Endodermal cell (in vitro differentiated cells): ENCODE measurements at places on chromosomes 1 and 21. TPM values are rescaled to one million over a fixed set of nuclear protein-coding genes. Genes with fewer than 3 reads are reported as not detected.

Gene OR2AK2
- not detected in 3 replicates for total RNA-seq

Gene FCRL4
- total RNA-seq, result not detected in 2 replicates

Gene BRINP3
- total RNA-seq, result not detected in 2 replicates

Gene PLXNA2
- 61.2 to 88.8 TPM (median 66.3 TPM) in 3 replicates for total RNA-seq

Gene RGS8
- 5.6 to 7.8 TPM (median 6.0 TPM) in 3 replicates for total RNA-seq

Gene P3H1
- 63.4 to 73.8 TPM (median 68.3 TPM) in 3 replicates for total RNA-seq

Gene LMX1A
- total RNA-seq, result 1.6 and 3.8 TPM in 2 replicates

Gene CACNA1E
- 3.9 to 5.8 TPM (median 4.2 TPM) in 3 replicates for total RNA-seq

Gene C1orf185
- not detected in 2 replicates for total RNA-seq

Gene SELE
- total RNA-seq, result not detected in 3 replicates

Gene AXDND1
- total RNA-seq, result 0.23 to 0.69 TPM (median 0.68 TPM) in 3 replicates

Gene AGT
- total RNA-seq, result not detected in 3 replicates

Gene GJA4
- 8.9 to 36.6 TPM (median 9.0 TPM) in 3 replicates for total RNA-seq

DNA sequence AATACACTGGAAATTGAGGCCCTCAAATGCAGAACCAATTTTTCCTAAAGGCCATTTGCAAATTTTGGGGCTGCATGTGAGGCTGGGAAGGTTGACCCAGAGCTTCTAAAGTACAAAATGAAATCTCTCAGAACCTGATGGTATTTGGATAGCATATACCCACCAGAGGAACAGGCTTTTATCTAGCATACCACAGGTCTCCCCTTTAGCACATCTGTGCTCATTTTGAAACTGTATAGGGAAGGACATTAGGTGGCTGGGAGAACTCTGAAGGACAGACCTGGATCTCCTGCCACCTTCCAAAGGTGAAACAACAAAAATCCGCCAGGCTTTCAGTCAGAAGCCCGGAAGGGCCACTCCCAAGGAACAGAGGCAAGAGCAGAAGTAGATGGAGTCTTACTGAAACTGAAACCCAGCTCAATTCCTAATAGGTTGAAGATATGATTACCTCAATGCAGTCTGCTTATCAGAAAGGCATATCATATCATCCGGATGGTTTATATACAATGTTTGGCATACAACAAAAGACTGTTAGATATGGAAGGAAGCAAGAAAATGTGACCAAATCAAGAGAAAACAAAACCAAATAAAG lies 11.6 kb downstream of the CD55 start:
- H3K27me3 ChIP-seq, result no peaks in the 10 kb centered on the region
- DNase-seq, result no peak
- no peak overlapping the region for H3K4me3 ChIP-seq
- no peaks in the 10 kb centered on the region for H3K4me1 ChIP-seq

DNA sequence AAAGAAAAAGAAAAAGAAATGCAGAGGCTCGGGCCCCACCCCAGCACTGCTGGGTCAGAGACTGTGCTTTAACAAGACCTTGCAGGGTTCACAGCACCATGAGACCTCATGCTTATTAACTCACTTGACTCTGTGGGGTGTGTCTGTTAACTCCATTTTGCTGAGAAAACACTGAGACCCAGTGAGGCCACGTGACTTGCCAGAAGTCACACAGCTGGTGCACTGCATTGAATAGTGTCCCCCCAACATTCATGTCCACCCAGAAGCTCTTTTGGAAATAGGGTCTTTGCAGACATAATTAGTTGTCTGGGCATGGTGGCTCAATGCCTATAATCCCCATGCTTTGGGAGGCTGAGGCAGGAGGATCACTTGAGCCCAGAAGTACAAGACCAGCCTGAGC lies 39.7 kb downstream of the CHD5 start:
- H3K27me3 ChIP-seq, result no peaks in the 10 kb centered on the region
- no peak overlapping the region for H3K27ac ChIP-seq
- DNase-seq, result no peak

GRCh38 chr1:19208710-19209438 lies 1.2 kb downstream of the UBR4 start:
- H3K4me3 ChIP-seq, result peak overlapping the region; percentile 95
- H3K36me3 ChIP-seq, result peaks cover 30% of the 10 kb centered on the region
- no peaks in the 10 kb centered on the region for H3K27me3 ChIP-seq
- peak overlapping the region; percentile 90 for H3K27ac ChIP-seq
- DNase-seq, result no peak
- H3K4me1 ChIP-seq, result peaks cover 5% of the 10 kb centered on the region

GRCh38 chr1:183871142-183871541 lies 66.2 kb downstream of the RGL1 start:
- H3K4me1 ChIP-seq, result peaks cover 8% of the 10 kb centered on the region
- H3K4me3 ChIP-seq, result no peak overlapping the region
- no peak overlapping the region for H3K27ac ChIP-seq
- H3K27me3 ChIP-seq, result peaks cover 11% of the 10 kb centered on the region
- no peak for DNase-seq
- H3K36me3 ChIP-seq, result no peaks in the 10 kb centered on the region

GRCh38 chr1:44842862-44843655 lies at the start of gene PTCH2:
TSS of gene PTCH2 (minus strand) at chr1:44843253. CDS start at chr1:44842932, 321 bp downstream.
- DNase-seq, result peak; percentile 94
- H3K27ac ChIP-seq, result no peak within 1 kb of the TSS
- peaks cover 7% of the 10 kb centered on the region for H3K27me3 ChIP-seq
- no peaks in the 10 kb centered on the region for H3K36me3 ChIP-seq

- H3K4me1 ChIP-seq, result peaks cover 12% of the 10 kb centered on the region
- peaks cover 1% of the 10 kb centered on the region for H3K36me3 ChIP-seq
- H3K4me3 ChIP-seq, result no peak overlapping the region
These were observed 110.5 kb upstream of the COA6 start for GRCh38 chr1:234262754-234263105.

GRCh38 chr1:190699165-190699564 lies 221.5 kb upstream of the BRINP3 start:
- H3K36me3 ChIP-seq, result no peaks in the 10 kb centered on the region
- no peaks in the 10 kb centered on the region for H3K27me3 ChIP-seq
- no peak overlapping the region for H3K4me3 ChIP-seq
- H3K4me1 ChIP-seq, result no peaks in the 10 kb centered on the region

DNA sequence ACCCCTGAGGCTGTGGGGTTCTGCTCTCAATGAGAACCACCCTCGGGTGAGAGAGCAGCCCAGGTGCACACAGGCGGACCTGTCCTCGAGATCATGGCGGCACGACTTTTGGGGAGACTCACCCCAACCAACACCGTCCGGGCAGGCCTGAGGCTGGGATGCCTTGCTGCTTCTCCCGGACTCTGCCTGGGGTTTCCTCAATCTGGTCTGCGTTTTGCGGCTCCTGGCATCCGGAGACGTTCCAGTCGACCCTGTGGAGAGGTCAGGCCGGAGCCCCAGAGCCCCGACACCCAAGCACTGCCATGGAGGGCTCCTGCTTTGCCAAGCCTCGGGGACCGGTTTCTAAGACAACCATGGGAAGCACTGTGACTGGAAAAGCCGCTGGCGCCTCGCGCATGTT lies 3879.7 kb downstream of the SRGAP2C start:
- H3K4me1 ChIP-seq, result no peaks in the 10 kb centered on the region
- H3K27me3 ChIP-seq, result no peaks in the 10 kb centered on the region
- no peak overlapping the region for H3K27ac ChIP-seq
- no peak overlapping the region for H3K4me3 ChIP-seq
- H3K36me3 ChIP-seq, result no peaks in the 10 kb centered on the region

DNA sequence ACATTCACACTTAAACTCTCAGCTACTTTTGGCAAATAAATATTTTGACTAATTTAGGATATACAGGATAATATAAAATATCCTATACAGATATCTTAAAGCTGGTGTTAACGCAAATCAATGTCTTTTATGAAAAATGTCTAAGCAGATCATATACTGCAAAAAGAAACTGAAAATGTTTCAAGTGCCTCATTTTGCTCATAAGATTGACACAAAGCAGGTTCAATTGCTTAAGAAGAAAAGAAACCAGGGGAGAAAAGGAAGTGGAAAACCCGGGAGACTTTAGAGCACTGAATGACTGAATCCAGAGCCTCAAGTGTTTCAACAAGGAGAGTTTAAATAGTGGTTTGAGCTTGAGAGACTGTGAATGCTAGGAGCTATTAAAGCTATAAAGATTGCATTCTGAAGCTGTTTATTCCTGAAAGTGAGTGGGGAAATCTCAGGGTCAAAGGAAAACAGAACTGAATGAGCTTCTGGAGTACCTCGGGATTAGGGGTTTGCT lies 1943.0 kb downstream of the MRPL39 start:
- H3K27ac ChIP-seq, result no peak overlapping the region
- DNase-seq, result no peak
- H3K36me3 ChIP-seq, result no peaks in the 10 kb centered on the region
- H3K4me1 ChIP-seq, result no peaks in the 10 kb centered on the region
- H3K27me3 ChIP-seq, result no peaks in the 10 kb centered on the region
- H3K4me3 ChIP-seq, result no peak overlapping the region

GRCh38 chr21:38798481-38798882 lies 7.2 kb upstream of the ETS2 start:
- H3K27me3 ChIP-seq, result no peaks in the 10 kb centered on the region
- no peak overlapping the region for H3K4me3 ChIP-seq
- peak; percentile 75 for DNase-seq
- H3K4me1 ChIP-seq, result peaks cover 9% of the 10 kb centered on the region
- H3K36me3 ChIP-seq, result no peaks in the 10 kb centered on the region
- H3K27ac ChIP-seq, result no peak overlapping the region

DNA sequence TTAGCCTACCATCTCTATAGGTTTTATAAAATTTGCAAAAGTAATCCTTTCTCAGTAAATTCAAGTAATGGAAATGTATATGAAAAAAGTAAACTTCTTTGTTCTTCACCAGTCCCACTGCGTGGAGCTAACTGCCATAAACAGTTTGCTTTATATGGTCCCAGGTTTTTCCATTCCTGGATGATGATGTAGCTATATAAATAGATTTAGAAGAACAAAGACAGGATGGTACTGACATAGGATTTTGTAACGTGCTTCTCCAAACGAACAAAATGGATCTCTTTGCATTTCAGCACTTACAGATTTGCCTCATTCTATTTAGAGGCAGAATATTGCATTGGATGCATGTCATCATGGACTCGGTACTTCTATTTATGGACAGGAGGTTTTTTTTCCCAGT lies 57.3 kb downstream of the SMYD2 start:
- no peaks in the 10 kb centered on the region for H3K27me3 ChIP-seq
- no peaks in the 10 kb centered on the region for H3K4me1 ChIP-seq
- H3K4me3 ChIP-seq, result no peak overlapping the region
- H3K36me3 ChIP-seq, result peaks cover 24% of the 10 kb centered on the region

- H3K4me1 ChIP-seq, result no peaks in the 10 kb centered on the region
- no peaks in the 10 kb centered on the region for H3K27me3 ChIP-seq
- H3K4me3 ChIP-seq, result no peak overlapping the region
- no peak for DNase-seq
- no peak overlapping the region for H3K27ac ChIP-seq
These were observed 61.7 kb downstream of the LDLRAD2 start for GRCh38 chr1:21873761-21874160.

- H3K4me1 ChIP-seq, result peaks cover 7% of the 10 kb centered on the region
- no peak overlapping the region for H3K4me3 ChIP-seq
- no peaks in the 10 kb centered on the region for H3K36me3 ChIP-seq
- no peaks in the 10 kb centered on the region for H3K27me3 ChIP-seq
These were observed 130.0 kb downstream of the KAZN start for GRCh38 chr1:14728516-14728915.

GRCh38 chr21:17340081-17340480 lies 172.8 kb upstream of the CXADR start:
- no peaks in the 10 kb centered on the region for H3K27me3 ChIP-seq
- no peak overlapping the region for H3K4me3 ChIP-seq
- no peaks in the 10 kb centered on the region for H3K36me3 ChIP-seq
- H3K27ac ChIP-seq, result no peak overlapping the region

- no peak overlapping the region for H3K27ac ChIP-seq
- H3K4me1 ChIP-seq, result no peaks in the 10 kb centered on the region
- no peaks in the 10 kb centered on the region for H3K27me3 ChIP-seq
- H3K36me3 ChIP-seq, result no peaks in the 10 kb centered on the region
- no peak overlapping the region for H3K4me3 ChIP-seq
These were observed 388.6 kb downstream of the MATN1 start for GRCh38 chr1:30334767-30335166.

DNA sequence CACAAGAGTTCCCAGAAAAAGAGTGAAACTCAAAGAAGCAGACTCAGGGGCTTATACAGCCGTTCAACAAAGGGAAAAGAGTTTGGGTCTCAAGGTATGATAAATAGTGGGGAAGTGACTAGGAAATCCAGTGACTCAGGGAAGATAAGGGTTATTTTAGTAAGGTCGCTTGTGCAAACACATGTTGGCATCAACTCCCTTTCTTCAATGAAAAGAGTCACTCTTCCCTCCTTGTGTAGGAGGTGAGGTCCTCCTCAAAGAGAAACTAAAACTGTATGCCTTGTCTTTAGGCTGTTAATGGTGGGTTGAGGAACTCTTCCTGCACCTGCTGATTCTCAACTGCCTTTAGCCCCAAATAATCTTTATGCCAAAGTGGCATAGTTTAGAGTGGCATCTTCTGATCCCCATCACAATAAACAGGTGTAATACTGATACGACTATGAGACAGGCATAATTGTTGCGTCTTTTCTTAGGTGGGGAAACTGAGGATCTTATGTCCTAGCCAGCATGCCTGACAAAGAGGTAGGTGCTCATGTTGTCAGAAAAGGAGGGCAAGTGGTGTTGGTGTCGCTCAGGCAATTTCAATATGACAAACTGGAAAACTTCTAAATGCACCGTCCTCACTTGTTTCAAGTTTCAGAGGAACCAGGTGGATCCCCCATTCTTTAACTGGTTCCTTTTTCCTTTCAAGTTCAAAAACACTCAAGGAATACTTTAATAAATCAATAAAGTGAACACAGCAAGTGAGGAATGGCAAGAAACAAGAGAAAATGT lies 294.1 kb upstream of the RUNX1 start:
- H3K4me3 ChIP-seq, result peak overlapping the region; percentile 1
- no peaks in the 10 kb centered on the region for H3K4me1 ChIP-seq
- no peaks in the 10 kb centered on the region for H3K27me3 ChIP-seq
- DNase-seq, result no peak

DNA sequence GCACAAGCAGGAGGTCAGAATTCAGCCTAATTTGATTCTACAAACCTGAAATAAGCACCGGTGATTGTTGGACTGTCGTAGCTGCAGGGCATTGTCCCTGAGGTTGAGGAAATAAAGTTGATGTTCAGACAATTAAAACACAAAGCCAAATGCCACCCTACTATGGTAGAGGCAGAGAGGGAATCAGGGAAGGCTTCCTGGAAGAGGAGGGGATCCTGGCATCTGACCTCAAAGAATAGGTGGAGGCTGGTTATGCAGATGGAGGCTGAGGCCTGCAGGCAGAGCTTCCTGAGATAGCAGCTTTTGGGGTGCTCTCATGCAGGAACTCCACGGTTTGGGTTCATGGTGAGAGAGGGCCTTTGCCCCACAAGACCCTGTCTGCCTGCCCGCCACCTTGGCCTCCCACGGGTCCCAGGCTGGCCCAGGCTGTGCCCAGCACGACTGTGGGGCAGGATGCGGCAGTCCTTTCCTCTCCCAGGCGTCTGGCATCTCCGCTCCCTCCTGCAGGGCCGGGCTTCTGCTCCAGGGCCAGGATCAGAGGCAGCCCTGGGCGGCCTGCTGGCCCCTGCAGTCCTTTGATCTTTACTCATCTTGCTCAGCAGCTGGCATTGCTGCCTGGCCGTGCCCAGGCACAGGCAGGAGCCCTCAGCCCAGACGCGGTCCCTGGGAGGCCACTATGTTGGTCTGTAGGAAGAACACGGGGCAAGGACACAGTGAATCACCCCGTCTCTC lies 134.1 kb upstream of the VAMP3 start:
- H3K27me3 ChIP-seq, result no peaks in the 10 kb centered on the region
- no peak overlapping the region for H3K4me3 ChIP-seq
- H3K27ac ChIP-seq, result no peak overlapping the region
- no peaks in the 10 kb centered on the region for H3K36me3 ChIP-seq

- H3K4me3 ChIP-seq, result no peak overlapping the region
- DNase-seq, result no peak
- H3K27me3 ChIP-seq, result no peaks in the 10 kb centered on the region
- no peaks in the 10 kb centered on the region for H3K36me3 ChIP-seq
These were observed 56.4 kb downstream of the WDR3 start for GRCh38 chr1:117985973-117986372.

GRCh38 chr1:238517711-238518110 lies 627.0 kb upstream of the ZP4 start:
- H3K27ac ChIP-seq, result no peak overlapping the region
- H3K27me3 ChIP-seq, result no peaks in the 10 kb centered on the region
- no peak overlapping the region for H3K4me3 ChIP-seq
- H3K4me1 ChIP-seq, result no peaks in the 10 kb centered on the region
